Stimulated activated CD4-positive, alpha-beta T cell treated with anti-CD3 and anti-CD28 coated beads, Interleukin-1b, Interleukin-23, amount 100 ng/mL, for 1 hour (primary cell): ENCODE measurements at places on chromosomes 16 and 17.

DNA sequence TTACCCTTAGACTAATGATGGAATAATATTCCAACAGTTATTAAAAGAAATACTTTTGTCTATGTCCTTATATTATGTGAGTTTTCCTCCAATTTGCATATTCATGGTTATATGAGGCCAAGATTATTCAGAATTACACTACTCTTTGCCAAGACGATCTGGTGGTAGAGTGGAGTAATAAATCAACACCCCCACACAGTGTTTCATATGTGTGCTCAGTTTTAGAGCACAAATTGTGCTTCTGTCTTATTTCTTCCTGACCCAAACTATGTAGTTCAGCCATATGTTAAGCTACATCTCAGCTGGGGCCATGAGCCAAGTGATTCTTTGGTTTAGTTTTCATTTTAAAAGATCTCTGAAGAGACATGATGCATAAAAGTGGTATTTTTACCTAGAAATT lies 26.9 kb upstream of the PPM1E start:
- DNase-seq = no peak

DNA sequence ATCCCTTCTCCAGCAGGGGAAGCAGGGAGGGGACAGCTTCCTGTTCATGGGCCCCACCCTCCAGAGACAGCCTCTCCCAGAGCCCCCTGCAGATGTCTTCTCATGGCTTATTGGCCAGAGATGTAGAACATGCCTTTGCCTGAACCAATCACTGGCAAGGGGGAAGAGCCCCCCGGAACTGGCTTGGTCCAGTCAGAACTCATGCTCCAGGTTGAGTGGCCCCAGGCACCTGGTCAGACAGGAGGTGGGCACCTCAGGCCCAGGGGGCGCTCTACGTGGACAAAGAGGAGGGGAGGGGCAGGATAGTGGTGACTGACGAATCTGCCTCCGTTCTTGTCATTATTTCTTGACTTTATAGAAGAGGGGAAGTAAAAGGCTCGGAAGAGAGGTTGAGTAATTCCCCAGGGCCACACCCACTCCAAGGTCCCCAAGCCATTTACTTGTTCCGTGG lies 23.6 kb downstream of the RAB11FIP4 start:
- DNase-seq = no peak

- no peak for DNase-seq
Observed at GRCh38 chr17:72192800-72193192, 72.0 kb downstream of the SOX9 start.

GRCh38 chr17:6476810-6477179 lies 32.5 kb downstream of the PIMREG start:
- DNase-seq = no peak
